Left kidney (tissue), 8 donors: ENCODE measurements at places on chromosomes 1 and 21.
A peak's percentile ranks its signal among the peaks of the same experiment; 100 is the strongest.

- no peak for DNase-seq
Measured at GRCh38 chr21:35508139-35508888, 459.2 kb upstream of the RUNX1 start.

DNA sequence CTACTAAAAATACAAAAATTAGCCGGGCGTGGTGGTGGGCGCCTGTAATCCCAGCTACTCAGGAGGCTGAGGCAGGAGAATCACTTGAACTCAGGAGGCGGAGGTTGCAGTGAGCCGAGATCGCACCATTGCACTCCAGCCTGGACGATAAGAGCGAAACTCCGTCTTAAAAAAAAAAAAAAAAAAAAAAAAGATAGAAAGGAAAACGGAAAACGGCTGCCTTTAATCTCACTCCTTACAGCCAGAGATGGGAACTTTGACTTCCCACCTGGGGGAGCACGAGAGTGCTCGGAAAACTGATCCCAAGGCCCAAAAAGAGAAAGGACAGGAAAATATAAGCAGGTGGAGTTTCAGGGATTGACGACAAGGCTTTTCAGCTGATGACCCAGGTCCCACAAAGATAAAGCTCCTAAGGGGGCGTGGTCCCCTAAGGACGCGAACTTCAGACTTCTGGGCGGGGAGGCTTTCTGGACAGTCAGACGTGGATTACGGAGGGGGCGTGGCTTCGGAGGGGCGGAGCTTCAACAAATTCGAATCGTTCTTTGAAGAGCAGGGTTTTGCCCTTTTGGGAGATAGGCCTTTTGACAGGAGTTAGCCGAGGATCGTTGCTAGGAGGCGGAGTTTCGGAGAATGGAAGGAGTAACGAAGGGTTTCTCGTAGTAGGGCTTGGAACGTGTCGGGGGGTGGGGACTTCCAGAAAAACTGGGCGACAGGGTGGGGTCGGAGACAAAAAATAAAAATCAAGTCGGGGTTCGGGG, 958 bp upstream of the CKS1B start:
- peak; percentile 95 for DNase-seq

DNA sequence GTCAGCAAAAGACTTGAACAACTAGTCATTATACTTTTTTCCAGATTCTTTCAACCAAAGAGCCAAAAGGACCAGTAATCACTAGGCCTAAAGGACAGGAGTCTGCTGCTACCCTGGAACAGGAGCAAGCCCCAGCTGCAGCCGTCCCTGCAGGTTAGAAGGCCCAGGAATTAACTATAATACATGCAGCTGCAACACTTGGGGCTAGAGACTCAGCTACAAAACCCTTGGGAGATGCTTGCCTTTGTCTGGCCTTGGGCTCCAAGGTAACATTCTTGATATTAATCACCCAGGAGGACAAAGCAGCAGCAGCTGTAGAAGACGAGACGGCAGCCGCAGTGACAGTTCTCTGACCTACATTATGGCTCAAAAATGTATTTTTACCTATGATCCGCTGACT, 841.2 kb upstream of the ADGRL4 start:
- DNase-seq: no peak

- no peak for DNase-seq
Measured at GRCh38 chr1:174269989-174270651, 110.8 kb downstream of the RABGAP1L start.

DNA sequence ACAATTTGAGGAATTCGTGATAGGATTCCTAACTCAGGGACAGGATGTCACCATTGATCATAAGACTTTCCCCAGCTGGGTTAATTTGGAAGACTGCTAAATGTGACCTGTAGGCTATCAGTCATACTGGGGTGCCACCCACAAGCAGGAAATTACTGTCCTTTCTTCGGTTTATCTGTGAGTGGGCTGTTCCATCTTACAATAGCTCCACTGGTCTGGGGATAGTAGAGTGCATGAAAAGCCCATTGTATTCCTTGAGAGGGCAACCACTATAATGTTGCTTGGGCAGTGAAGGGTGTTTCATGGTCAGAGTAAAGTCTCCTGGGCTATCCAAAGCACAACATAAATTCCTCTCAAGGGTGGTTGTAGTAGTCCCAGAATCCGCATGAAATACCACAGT, 1523.0 kb upstream of the B3GALT2 start:
- no peak for DNase-seq

DNA sequence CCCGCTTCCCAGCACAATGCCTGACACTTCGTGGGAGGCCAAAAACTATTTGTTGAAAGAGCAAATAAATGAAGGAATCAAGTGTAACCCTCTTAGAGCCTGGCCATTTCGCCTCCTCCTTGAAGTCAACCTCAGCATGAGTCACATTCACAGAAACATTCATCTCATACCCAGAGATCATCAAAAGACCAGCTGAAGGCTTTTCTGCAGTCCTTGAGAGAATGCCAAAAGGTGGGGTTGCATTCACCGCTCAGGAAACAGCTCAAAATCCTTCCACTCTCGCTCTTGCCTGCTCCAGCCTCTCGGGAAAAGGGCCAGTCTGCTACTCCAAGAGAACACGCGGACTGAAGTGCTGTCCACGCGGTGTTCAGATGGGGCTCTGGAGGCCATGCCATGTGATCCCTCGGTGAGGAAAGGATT, 90.0 kb downstream of the VWA5B1 start:
- no peak for DNase-seq

DNA sequence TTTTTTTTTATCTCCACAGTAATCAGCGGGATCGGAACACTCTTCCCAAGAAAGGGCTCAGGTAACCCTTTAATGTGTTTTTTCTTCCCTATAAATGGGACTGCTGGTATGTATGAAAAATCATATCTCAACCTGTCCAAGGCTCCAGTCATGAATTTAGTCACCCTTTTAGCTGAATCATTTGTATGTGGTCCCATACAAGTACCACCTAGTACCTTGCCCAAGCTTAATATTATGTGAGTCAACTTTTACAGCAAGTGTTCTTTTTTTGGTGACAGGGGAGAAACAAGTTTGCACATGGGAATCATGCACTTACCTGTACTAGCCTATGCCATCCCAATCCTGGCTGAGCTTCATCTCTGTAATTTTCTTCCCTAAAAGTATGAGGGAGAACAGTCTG, 43.7 kb upstream of the IPO9 start:
- no peak for DNase-seq

DNA sequence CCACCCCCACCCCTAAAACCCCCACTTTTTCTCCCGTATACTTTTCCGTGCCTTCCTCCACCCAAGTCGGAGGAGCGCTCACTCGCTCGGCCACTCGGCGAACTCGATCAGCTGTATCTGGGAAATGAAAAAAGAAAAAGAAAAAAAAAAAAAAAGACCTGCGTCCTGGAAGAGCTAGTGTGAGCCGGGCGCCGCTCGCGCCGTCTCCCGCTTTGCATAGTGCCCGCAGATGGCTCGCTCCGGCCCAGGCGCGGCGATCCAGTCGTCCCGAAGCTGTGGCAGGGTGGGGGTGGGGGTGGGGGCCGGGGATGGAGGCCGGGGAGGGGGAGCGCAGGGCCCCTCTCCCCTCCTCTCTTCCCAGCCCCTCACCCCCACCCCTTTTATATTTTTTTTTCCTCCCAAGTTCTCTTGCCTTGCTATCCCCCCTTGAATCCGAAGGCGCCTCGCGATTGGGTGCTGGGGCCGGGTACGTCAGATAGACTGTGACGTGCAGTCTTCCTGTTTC, 299 bp upstream of the PROX1 start:
- no peak for DNase-seq

DNA sequence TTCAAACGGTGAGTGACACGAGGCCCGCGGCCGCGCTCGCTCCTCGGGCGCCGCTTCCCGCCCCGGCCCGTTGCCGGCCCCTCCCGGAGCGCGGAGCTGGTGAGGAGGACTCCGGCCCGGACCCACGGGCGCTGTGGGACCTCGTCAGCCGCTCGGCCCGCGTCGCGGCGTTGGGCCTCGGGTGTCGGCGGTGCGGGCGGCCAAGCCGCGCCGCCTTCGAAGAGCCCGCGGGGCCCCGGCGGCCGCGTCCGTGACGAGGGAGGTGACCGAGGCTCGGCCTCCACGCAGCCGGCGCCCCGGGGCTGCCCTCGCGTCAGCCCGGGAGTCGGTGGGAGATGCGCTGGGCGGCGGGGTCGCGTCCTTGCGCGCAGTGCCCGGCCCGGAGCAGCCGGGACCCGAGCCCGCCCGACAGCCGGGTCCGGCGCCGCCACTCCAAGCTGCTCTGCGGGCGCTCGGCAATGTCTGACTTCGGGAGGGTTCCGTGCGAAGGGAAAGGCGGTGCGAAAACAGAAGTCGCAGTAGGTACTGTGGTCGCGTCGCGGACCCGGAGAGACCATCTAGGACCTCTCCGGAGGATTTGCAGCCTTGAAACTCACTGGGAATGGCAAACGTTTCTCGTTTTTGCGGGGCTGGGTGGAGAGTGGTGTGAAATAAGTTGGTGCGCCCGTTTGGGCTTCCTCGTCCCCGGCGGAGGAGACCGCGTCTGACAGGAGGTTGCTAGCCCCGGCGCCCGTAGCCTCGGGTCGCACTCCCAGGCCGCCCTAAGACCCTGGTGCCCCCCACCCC, 829 bp downstream of the SPEN start:
- DNase-seq: no peak

DNA sequence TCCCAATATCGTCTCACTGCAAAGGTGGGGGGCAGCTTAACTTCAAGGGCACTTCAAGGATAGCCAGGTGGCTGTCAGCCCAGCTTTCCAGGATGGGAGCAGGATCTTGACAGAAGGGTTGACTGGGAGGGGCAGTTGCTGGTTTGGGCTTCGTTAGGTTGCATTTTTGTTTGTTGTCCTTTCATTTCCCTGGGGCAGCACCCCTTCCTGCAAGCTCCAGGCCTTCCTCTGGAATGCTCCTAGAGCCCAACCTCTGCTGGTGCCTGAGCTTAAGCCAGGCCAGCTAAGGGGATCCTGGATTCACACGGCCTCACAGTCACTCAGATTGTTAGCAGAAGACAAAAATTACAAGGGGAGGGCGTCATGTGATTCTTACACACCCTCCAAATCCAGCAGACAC, 4.1 kb upstream of the OLIG2 start:
- no peak for DNase-seq

- DNase-seq: no peak
Measured at GRCh38 chr1:153485863-153486262, 25.4 kb upstream of the S100A7 start.

DNA sequence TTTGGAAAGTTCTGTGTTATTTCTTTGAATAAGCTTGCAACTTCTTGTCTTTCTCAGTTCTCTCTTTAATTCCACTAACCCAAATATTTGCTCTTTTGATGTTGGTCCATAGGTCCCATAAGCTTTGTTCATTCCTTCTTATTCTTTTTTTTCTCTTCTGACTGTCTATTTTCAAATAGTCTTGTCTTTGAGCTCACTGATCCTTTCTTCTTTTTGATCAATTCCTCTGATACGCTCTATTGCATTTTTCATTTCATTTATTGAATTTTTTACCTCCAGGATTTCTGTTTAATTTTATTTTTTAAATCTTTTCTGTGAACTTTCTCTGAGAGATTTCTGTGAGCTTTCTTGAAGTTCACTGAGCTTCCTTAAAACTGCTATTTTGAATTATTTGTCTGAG, 486.6 kb downstream of the KIF26B start:
- no peak for DNase-seq

DNA sequence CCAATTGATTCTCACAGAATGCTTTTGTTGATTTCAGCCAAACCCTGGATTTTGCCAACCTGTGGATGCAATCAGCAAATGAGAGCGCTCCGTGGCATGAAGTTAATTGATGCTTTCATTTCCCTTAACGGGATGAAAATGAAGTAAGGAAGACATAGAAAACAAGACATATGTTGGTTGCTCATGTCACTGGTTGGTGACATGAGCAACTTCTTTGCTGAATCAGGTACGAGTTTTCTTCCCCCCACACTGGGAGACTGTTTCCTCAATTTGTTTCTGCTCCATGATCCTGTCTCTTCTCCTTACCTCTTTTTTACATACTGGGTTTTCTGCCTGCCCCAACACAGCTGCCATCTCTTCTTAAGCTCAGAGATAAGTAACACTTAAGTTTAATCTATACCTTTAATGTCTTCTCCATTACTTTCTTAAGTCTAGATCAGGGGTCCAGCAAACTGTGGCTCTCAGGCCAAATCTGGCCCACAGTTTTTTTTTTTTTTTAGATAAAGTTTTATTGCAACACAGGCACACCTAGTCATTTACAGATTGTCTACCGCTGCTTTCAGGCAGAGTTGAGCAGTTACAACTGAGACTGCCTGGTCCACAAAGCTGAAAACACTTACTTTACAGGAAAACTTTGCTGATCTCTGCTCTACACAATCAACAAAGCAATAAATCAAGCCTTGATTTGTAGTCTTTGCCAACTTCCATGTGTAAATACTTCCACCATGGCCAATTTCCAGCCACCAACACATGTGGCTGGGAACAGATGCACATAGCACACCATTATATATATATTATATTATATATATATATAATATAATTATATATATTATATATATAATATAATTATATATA, 13.3 kb downstream of the GPR157 start:
- no peak for DNase-seq

- DNase-seq: no peak
Measured at GRCh38 chr1:109816175-109816811, 52.6 kb upstream of the EPS8L3 start.

GRCh38 chr1:27332536-27333281, 9.1 kb upstream of the SYTL1 start:
- no peak for DNase-seq

DNA sequence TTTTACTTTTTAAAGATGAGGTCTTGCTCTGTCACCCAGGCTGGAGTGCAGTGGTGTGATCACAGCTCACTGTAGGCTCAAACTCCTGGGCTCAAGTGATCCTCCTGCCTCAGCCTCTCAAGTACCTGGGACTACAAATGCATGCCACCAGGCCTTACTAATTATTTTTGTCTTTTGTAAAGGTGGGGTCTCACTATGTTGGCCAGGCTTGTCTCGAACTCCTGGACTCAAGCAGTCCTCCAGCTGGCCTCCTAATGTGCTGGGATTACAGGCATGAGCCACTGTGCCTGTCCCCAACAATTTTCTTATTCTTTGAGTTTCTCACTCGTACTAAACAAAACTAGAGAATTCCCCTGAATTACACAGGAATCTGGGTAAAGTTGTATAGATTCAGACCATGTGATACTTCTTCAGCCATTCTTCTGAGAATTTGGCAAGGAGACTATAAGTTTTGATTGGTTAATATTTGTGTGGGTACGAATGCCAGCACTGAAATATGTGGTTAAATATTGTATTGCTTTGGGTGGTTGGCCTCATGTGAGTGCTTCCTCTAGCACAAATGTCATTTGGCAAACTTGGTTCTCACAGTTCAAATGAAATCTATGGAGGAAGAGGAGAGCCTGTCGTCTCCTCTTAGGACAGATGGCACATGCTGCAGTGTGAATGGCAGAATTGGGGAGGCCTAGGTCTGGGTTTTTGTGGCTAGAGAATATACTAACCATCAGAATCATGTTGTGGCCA, 104.9 kb downstream of the RUNX1 start:
- no peak for DNase-seq
